Foreskin keratinocyte (primary cell): ENCODE measurements at places on chromosomes 12 and 14.

DNA sequence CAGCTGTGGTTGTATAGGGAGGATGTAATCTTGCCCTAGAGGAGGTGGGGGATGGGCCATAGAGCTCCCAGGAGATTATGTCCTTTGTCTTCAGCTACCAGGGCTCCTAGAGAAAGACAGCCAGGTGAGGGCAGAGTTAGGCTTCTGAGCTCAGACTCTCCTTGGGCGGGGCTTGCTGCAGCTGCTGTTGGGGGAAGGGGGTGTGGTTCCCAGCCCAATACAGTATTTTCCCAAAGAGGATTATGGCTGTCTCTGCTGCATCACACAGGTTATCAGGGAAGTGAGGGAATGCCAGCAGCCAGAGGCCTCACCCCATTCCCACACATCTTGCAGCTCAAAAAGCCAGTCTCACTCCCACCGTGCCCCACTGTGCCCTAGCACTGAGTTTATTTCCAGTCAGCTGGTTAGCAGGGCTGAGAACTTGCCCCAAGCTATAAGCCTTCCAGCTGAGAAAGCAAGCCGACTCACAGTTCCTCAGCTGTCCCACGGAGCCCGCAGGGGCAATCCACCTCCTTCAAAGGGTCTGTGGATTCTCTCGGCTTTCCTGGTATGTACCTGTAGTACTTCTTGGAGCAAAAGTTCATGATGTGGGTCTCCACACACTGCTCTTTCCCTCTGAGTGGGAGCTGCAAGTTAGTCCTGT is 217.3 kb upstream of the CPNE8 start:
- DNase-seq: peak; percentile 32

DNA sequence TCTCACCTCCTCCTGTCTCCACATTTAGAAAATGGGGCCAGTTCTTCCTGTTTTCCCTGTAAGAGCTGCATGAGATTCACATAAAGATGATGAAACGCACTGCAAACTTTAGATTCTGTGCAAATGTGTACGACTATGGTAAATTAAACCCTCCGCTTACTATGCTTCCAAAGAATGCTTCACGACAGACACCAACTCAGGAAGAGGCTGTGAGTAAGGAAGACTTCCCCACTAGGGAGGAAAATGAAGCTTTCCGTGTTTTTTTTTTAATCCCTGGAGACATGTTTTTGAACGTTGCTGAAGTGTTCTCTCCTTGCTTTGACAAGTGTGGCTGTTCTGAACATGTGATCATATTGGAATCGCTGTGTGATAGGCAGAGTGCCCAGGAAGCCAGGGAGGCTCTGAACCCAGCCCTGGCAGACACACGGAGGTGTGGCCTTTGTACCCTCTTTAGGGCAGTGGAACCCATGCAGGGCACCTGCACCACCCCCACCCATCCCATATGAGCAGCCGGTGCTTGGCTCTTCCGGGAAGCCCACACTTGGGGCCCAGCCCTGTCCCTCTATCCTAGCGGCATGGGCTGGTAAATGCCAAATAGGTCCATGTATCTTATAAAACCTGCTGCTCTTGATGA is 7.5 kb upstream of the SYNE3 start:
- DNase-seq: no peak

DNA sequence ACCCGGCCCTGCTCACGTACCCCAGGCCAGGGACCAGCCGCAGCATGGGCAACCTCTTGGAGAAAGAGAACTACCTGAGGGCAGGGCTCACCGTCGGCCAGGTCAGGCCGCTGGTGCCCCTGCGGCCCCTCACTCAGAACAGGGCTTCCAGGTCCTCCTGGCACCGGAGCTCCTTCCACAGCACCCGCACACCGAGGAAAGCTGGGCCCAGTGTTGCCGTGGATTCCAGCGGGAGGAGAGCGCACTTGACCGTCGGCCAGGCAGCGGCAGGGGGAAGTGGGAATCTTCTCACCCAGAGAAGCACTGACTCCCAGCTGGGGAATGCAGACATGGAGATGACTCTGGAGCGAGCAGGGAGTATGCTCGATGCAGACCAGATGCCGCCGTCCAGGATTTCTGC is 7.9 kb upstream of the VAMP1 start:
- no peak for DNase-seq

GRCh38 chr12:91105807-91106206 is 5.5 kb downstream of the LUM start:
- no peak for DNase-seq

DNA sequence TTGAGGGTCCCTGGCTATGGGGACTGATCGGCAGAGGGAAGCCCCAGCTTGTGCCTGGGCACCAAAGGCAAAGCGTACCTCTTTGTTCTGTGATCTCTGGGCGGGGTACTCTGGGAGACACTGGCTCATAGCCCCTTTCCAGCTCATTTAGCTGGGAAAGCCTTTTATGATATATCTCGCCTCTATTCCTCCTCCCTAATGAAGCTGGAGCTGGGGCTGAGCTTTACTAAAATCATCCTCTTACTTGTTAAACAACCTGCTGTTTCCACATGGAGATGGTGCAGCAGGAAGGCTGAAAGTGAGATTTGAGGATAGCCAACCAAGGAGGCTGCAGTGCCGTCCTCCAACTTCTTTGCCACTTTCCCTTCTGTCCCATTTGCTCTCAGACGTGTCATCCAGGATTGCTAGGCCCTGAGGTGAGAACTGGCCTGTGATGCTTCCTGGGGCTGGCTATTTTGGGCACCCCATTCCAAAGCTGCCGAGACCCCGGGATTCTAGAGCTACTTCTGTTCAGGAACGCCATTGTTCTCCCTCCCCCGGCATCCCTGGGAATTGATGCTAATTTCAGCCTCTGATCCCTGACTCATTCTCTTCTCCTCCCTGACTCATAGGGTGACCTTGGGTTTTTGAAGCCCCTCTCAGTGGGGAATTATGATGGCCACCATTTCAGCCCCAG is 16.0 kb downstream of the PDE1B start:
- DNase-seq: no peak

- DNase-seq: no peak
These were observed 7.4 kb downstream of the PYGL start for GRCh38 chr14:50936882-50937281.

- DNase-seq: no peak
These were observed 26.9 kb downstream of the GLIPR1L1 start for GRCh38 chr12:75361408-75361807.

GRCh38 chr12:6948873-6949594 is 2.1 kb upstream of the PTPN6 start:
- no peak for DNase-seq

DNA sequence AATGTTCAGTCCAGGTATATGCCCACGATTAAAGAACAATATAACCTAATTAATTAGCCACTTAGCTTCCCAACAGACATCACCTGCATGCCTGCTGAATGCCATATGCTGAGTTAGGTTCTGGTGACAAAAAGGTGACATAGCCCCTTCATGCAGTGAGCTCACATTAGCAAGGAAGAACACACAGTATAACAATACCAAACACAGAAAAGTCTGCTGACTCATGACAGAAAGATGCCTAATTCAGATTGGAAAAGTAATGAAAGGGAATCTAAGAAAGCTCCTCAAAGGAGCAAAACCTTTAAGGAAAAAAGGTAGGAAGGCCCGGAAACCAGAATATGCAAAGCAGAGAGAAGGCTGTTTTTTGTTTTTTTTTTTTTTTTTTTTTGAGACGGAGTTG is 59.0 kb downstream of the FERMT2 start:
- DNase-seq: no peak

GRCh38 chr12:47602325-47602724 is 103.5 kb downstream of the RPAP3 start:
- no peak for DNase-seq

GRCh38 chr14:71726580-71727021 is 205.6 kb upstream of the RGS6 start:
- DNase-seq: peak; percentile 23

GRCh38 chr14:90049390-90049789 is 12.4 kb upstream of the KCNK13 start:
- DNase-seq: no peak

GRCh38 chr12:27966870-27967269 is 5.7 kb downstream of the PTHLH start:
- DNase-seq: peak; percentile 94

DNA sequence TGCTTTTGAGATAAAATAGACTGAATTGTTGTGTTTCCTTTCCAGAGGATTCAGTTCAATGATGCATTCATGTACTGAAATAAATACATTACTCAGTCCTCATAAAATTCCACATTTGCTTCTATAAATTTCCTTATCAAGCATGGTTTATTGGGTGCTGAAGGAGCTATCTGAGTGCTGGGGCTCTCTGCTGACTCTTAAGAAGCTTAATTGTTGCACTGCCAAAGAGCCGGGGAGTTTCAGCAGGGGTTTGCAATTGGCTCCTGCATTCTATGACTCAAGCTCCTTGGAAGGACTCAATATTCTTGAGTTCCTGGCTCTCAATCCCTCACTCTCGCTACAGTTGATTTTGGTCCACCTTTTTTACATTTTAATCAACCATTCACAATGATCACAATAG is 69.8 kb upstream of the PYGL start:
- DNase-seq: no peak

- no peak for DNase-seq
These were observed 93.7 kb downstream of the RMST start for GRCh38 chr12:97556302-97556779.

GRCh38 chr12:57848208-57848607 is 1.7 kb upstream of the CTDSP2 start:
- DNase-seq: no peak

DNA sequence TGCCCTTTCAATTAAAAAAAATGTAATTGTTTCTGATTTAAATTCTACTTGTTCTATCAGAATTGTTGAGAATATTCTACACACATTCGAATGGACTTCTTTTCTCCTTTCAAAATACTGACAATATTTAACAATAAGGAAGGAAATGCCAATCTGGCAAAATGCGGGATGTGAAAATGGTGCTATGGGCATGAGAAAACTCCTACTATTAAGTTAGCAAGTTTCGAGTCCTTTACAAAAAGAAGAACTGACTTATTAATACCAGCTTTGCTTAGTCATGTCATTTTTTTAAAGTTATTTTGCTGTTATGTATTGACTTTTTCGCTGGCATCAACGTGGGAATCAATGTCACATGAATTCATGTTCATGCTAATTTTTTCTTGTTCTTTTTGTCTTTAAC is 31.7 kb upstream of the ARL1 start:
- no peak for DNase-seq
